ENCODE measurements at places on chromosomes 2 and 18.

GRCh38 chr2:228771774-228772173 is 499.3 kb downstream of the PID1 start:
- DNase-seq, result peak; percentile 18

DNA sequence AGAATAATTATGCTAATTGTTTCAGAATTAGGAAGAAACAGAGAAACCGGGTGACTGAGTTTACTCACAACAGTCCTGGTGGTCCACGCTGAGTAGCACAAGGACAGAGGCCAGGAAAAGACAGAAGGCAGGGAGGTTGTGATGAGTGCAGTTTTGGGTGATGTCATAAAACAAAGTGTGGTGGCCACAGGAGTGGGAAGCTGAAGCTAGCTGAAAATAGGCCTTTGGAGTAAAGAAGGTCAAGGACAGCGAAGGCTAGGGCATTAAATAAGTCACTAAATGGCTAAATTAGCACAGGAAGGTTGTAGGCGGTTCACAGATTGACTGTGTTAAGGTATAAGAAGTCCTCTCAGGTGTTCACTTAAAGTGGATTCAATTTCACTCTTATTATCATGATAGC is 120.9 kb upstream of the TTN start:
- DNase-seq, result no peak

GRCh38 chr18:34544930-34545329 is 165.2 kb upstream of the DTNA start:
- no peak for DNase-seq

- no peak for DNase-seq
Observed at GRCh38 chr2:239522002-239522739, 121.4 kb upstream of the HDAC4 start.

DNA sequence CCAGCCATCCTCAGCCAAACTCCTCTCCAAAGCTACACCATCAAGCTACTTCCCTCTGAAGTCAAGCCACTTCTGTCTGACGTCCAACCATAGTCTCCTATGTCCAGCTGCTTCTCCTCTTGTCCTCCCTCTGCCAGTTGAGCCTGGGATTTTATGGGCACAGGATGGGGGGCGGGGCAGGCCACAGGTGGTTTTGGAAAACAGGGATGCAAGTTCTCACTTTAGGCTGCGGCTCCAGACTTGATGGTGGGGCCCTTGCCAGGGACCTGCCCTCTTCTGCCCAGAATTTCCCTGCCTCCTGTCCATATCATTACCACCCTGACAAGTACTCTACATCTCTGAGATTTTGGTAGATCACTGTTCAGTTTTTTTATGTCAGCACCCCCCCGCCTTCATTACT is 41.6 kb downstream of the TEX51 start:
- DNase-seq, result no peak

GRCh38 chr2:44880125-44880483 is 61.4 kb upstream of the SIX3 start:
- no peak for DNase-seq

GRCh38 chr18:36256094-36256493 is 41.4 kb upstream of the FHOD3 start:
- no peak for DNase-seq

GRCh38 chr2:181658444-181658843 is 1.5 kb upstream of the CERKL start:
- no peak for DNase-seq

DNA sequence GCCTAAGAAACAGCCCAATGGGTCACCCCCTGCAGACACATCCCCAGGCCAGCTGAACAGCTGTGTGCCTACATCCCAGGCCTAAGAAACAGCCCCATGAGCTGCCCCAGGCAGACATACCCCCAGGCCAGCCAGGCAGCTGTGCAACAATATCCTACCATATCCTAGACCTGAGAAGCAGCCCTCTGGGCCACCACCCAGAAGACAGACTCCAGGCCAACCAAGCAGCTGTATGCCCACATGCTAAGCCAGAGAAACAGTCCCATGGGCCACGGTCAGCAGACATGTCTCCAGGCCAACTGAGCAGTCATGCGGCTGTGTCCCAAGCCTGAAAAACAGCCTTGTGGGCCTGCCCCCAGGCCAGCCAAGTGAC is 205.5 kb downstream of the ATAD2B start:
- no peak for DNase-seq

DNA sequence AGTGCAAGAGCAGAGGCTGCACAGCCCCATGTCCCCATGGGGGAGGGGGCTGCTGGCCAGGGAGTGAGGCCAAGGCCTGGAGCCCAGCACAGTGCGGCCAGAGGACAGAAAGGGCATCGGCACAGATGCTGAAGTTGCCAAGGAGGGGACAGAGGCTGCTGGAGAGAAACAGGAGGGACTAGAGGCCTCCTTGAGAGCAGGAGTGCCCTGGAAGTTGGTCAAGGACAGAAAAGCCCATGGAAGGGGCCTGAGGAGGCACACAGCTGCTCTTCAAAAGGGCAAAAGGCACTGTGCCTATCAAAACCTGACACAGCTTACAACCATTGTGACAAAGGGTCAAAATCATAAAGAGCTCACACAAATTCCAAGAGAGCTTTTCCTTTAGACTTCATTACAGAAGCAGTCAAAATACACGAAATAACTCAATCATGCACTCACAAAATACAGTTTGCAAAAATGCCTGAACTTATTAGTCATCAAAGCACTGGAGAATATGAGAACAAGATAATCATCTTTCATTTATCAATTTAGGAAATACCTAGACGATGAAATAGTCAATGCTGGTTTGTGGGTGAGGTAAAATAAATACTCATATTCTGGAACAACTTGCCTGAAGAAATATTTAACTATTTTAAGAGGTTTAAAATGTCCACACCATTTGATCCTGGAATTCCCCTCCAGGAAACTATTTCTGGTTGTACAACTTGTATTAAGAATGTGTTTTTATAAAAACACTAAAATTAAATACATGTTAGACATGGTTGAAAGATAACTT is 79.6 kb downstream of the USP40 start:
- DNase-seq, result no peak

GRCh38 chr2:42072349-42073118 is 24.7 kb downstream of the PKDCC start:
- no peak for DNase-seq

DNA sequence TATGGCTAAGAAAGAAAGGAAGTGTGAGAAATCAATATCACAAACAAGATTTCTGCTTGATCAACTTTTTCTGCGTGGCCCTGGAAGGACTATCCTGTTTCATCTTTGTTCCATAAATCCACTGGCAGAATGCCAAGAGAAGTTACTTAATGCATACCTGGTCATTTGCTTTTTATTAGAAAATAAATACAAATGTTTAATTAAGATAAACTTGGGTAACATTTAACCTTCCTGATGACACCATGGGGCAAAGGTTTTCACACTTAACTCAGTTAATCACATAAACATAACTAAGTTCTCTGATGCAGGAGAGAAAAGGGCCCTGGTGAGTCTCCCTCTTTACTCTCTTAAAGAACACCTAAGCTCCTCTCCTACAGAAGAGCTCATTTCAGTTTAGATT is 203.3 kb downstream of the AFF3 start:
- no peak for DNase-seq

- no peak for DNase-seq
Observed at GRCh38 chr2:100224988-100225710, 82.8 kb upstream of the AFF3 start.

Data from left kidney (tissue), 8 donors.